ENCODE measurements at places on chromosomes 6 and 20.

DNA sequence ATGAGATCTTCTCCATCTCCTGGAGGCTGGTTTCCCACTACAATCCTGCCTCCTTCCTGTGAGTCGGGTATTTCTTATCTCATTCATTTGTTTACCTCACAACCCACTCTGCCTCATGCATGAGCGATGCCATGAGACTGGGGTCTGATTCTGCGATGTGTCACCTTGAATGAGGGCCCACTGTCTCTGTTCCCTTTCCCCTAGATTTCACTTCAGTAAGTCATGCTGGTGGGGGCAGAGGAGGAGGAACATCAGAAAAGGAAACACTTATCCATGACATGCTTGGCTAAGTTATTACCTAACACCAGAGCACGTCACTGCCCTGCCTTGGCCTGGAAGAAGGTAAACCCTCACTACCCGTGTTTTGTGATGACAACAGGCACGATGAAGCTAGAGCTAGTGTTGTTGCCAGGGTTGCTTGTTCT lies 337.4 kb upstream of the PRDM1 start:
- peak; percentile 9 for DNase-seq

DNA sequence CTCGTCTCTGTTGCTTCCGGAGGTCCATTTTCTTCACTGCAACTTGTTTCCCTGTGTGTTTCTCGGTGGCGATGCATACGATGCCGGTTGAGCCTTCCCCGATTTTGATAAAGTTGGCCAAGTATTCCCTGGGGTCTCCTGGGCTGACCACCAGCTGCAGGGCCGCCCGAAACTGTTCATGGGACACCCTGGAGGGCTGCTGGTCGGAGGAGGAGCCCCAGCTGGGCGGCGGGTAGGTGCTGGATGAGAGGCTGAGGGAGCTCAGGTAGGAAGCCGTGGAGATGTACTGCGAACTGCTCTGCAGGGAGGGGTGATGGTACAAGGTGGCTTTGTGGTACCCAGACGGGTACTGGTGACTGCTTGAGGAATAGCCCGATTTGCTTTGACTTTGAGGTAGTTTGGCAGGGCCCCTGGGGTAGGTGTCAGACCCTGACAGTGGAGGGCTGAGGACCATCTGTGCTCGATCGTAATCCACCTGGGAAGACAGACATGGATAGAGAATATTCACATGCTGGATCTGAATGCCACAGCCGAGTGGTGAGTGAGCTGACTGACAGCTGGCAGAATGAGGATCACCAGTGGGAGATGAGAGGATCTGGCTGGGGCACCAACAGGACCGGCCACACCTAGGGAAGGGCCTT lies 51.6 kb downstream of the LAMP5 start:
- DNase-seq, result no peak

DNA sequence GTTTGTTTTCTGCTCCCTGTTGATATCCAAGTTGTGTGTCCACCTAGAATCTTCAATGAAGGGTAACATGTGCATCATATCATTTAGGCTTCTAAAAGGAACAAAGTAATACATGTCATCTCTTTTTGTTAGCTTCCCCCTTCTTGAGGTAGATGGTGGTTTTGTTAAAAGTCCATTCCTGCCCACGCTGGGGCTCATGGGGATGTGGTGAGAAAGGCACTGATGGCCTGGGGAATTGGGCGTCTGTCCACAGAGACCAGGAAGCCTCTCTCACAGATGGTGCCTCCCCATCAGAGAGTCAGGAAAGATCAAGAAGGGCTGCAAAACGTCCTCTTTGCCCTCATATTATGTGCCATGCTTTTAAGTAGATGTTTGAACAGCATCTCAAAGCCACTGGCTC lies 32.5 kb downstream of the GNAS start:
- no peak for DNase-seq

GRCh38 chr6:13283331-13283730 lies 45.0 kb downstream of the TBC1D7 start:
- no peak for DNase-seq

DNA sequence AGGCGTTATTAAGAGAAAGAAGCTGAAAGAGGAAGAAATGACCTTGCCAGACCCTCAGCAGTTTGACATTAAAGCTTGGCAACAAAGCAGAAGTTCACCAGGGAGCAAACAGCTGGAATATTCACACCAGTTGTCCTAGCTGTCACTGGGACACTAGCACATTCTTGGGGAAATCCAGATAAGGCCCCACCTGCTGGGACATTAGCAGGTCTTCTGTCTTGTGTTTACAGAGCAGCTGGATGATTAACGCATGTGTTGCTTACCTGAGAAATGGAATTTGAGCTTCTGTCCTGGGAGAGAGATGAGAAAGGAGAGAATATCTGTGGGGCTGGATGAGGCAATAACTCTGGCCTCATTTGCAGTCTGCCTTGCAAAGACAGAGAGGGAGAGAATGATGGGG lies 137.6 kb upstream of the RIN2 start:
- DNase-seq, result no peak

DNA sequence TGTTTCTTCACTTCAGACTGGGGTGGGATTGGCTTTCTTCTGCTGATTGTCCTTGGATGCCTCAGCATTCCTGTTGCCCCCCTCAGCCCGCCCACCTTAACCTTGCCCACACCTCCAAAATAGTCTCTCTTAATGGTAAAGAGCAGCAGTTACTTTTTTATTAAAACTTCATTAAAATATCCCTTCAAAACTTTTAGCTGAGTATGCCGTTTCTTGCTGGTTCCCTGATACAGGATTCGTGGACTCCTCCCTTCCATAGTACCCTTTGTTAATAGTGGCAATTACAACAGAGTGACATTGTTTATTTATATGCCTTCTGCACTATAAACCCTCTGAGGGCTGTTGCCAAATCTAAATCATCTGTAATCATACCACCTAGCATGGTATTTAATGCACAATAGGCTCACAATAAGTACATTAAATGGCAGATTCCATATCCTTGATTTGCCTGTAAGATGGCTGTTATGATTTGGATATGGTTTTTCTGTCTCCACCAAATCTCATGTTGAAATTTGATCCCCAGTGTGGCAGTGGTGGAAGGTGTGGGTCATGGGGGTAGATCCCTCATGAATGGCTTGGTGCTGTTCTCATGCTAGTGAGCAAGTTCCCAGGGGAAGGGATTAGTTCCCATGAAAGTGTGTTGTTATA lies 3.5 kb upstream of the MOCS1 start:
- DNase-seq, result no peak

DNA sequence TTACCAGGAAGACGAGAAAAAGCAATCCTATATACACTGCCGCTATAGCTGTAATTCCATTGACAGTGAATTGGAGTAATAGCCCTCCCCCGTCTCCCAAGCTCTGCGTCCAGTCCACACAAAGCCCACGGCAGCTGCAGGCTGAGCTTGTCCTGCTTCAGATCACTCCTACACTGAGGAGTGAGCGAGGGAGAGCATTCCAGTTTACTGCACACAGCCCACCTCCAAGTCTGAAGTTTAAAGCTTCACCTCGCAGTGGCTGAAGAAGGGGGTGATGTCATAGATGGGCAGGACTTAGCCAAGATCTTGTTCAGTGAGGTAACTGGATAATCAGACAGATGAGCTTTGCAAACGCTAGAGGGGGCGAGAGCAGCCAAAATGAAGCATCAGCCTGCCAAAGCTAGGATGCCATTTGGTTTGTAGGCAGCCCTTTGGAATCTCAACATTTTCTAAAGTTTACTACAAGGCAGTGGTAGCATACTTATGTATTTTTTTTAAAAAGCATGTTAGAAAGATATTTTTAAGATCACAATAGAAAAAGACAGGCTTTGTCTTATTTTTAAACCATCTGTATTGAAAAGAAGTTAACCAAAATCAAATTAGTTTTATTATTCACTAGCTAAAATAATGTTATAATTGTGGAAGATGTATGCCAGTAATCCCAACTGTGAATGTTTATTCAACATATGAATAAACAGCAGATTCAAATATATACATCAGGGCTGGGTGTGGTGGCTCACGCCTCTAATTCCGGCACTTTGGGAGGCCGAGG lies at the start of gene FLRT3:
Gene FLRT3, minus strand, starts transcription at position 213 of the 772 bp plus-strand sequence. CDS start 10,106 bp downstream, outside the sequence.
- DNase-seq, result peak; percentile 72

All from T1000 (cell line).